ENCODE measurements at places on chromosomes 12 and 14.
A peak's percentile ranks its signal among the peaks of the same experiment; 100 is the strongest.

DNA sequence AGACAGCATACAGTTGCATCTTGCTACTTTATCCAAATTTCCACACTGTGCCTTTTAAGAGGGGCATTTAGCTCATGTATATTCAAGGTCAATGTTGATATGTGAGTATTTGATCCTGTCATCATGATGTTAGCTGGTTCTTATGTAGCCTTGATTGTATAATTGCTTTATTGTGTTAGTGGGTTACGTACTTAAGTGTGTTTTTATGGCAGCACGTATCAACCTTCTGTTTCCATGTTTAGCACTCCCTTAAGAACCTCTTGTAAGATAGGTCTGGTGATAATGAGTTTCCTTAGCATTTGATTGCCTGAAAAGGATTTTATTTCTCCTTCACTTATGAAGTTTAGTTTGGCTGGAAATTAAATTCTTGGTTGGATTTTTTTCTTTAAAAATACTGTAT is 445.2 kb downstream of the NAV3 start:
- peak; percentile 47 for DNase-seq

DNA sequence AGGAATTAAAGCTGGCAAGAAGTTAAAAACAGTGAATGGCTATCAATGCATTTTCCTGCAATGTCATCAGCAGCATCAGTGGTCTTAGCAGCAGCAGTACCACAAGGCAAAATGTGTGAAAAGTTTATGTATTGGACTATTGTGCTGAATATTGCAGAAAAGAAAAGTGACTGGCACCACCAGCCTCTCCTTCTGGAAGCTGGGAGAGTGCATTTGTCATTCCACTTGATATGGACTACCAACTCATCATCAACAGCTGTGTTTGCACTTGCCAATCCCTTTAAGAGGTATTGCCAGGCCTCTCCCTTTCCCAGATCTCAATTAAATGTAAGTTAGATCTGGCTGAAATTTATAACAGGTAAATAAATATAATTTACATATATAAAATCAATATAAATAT is 151.0 kb upstream of the GZMB start:
- DNase-seq = no peak

DNA sequence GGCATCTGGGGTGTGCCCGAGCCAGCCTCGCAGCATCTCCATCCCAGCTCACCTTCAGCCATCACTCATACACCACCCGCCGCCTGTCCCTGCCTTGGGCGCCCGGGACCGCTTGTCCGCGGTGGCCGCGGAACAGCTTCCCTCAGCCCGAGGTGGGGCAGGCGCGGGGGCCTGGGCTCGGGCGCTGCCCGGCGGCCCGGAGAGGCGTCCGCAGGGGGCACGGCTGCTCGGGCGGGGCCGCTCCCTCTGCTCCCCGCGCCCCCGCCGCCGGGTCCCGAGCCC is 430 bp downstream of the SLC41A2 start:
- no peak for DNase-seq

GRCh38 chr14:32934881-32935633 is 3.6 kb upstream of the NPAS3 start:
- DNase-seq = no peak

GRCh38 chr12:19507823-19508222 is 68.5 kb downstream of the AEBP2 start:
- DNase-seq = no peak

DNA sequence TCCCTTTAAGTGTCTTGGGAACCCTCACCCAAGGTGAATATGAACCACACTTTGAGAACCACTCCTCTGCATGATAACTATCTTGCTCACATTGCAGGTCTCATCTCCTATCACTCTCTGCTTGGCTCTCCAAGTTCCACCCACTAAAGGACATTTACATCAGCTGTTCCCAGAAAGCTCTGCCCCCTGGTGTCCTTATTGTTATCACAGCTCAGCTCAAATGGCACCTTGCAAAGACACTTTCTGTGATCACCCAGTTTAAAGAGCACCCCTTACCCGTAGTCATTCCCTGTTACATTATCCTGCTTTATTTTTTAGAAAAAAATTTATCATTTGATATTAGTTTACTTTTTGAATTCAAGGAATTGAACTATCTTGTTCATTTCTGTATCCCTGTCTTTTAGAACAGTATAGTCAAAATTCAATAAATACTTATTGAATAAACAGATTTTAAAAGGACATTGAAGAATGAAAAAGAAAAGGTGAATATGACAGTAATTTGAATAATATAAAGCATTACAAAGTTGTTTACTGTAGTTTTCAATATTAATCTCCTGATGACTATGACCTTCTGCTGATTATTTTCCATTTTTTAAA is 20.5 kb upstream of the GUCY2C start:
- DNase-seq = no peak

DNA sequence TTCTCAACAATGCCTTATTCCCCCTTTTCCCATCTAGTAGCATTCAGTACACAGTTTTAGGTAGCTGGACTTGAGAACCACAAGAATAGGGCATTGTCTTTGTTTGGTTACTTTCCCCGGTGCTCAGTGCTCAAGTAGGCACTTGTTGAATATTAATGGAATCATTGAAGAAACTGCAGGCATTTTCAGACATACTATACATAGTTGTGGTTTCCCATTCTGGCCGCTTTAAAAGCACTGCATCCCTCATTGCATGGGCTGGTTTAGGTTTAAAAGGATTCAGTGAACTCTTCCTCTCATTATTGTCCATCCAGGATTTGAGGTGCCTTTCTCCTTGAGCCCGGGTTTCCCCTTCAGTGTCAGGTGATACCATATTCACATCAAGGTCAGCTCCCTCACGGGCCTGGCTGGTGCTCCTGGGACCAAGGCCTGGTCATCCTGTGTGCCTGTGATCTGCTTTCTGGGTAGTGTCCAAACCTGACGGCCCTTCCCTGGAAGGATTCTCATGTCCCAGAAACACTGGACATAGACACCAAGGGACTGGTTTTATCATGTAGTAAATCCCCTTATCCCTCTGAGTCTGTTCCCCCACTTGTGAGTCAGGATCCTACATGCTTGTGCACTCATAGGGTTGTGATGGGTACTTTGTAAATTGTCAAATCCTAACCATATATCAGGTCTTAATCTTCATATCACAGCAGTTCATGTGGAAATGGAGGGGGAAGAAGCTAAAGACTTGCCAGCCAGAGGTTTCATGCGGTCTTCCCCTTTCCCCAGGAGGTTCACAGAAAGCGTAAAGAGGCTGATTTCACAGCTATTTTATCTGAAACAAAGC is 7.4 kb downstream of the TCP11L2 start:
- no peak for DNase-seq

DNA sequence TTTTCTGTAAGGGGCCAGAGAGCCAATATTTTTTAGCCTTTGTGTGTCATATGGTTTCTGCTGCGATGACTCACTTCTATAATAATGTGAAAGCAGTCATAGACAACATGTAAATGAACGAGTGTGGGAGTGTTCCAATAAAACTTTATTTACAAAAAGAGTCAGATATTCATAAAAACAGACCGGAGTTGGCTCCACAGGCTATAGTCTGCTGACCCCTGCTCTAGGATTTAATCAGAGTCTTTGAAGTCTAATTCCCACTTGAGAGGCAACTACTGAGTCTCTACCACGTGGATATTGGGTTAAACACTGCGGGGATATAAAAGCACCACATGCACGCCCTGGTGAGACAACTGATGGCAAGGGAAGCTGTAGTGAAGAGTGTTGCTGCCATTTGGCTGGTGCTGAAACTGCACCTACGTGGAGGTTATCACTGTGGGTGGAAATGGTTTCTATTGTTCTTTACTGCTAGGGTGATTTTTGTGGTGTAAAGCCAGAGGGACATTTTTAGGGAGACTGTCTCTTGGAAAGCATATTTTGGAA is 3.6 kb upstream of the NINJ2 start:
- DNase-seq = no peak

GRCh38 chr12:64583771-64584421 is 26.4 kb upstream of the RASSF3 start:
- no peak for DNase-seq

- no peak for DNase-seq
These were observed 106.6 kb upstream of the NCOR2 start for GRCh38 chr12:124673801-124674617.

- DNase-seq = no peak
These were observed 63.1 kb downstream of the TNFAIP2 start for GRCh38 chr14:103186241-103186822.

DNA sequence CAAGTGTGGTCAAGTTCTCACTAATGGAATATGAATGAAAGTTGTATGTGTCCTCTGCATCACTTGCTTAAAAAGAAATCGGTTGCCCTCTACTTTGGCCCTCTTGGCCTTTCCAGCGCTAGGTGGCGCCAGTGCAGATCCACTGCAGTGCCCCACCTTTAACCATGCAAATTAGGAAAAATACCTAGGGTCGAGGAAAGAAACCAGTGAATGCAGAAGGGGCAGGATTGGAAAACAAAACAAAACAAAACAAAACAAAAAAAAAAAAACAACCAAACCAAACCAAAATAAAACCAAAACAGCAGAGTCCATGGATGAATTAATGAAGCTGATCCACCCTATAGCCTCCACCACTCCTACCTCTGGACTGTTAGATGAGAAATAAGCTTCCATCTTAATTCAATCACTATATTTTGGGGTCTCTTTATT is 12.9 kb upstream of the NEMF start:
- peak; percentile 14 for DNase-seq

DNA sequence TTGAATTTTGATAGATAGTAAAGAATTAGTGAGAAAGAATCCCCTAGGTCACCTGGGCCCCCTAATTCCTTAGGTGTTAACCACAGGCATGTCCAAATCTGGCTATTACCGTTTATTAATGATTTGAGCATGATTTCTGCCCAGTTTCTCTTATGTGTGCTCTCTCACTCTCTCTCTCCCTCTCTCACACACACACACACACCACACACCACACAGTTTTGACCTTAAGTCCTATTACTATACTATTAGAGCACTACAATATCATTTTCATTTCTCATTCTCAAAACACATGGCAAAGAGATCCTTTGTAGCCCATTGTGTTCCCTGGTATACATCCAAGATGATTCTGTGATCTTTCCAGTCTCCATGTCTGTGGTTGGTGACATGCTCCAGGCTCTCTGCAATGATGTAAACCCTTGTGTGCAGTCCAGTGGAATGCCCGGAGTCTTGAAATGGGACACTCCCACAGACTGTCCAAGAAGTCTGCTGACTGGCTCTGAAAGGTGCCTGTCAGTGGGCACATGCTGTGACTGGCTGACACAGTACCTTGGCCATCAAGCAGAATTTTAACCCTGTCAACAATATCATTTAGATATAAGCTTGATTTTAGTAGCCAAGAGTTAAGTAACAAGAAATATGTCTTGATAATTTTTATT is 96.2 kb downstream of the FIGNL2 start:
- DNase-seq = no peak

GRCh38 chr14:55097881-55098560 is 31.0 kb upstream of the LGALS3 start:
- DNase-seq = no peak

DNA sequence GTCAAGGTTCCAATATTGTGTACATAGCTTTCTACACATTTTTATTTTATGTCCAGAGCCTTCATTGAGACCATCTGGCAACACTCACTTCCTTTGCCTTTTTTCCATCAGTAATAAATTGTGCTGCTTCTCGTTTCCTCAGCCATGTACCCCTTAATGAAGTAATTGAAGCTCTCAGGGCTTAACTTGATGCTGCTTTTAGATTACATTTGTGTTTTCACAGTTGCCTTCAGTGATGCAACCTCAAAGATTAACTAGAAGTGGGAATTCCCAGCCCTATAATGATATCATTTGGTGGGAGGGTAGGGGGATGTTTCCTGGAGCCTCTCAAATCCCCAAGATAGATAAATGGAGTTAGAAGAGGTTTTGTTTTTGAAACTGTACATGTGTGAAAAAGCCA is 80.2 kb upstream of the KRR1 start:
- DNase-seq = no peak

GRCh38 chr14:101231828-101232227 is 328.3 kb upstream of the RTL1 start:
- DNase-seq = no peak

GRCh38 chr12:65084579-65084978 is 36.5 kb downstream of the WIF1 start:
- DNase-seq = no peak

DNA sequence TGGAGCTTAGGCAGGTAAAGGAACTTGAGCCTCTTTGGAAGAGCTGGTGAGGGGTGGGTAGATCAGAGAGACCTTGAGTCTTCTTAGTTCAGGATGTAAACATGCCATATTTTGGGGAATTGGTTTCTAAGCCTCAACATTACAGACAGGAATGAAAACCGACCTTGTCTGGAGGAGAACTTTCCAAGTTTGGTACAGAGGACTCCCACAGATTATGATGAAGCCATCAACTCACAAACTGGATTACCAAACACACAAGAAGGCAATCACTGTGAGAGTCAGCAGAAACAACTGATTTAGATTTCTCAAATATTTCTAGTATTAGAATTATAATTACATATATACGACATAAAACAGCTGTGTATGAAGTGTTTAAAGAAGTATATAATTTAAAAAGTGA is 22.3 kb upstream of the AMN1 start:
- DNase-seq = no peak

DNA sequence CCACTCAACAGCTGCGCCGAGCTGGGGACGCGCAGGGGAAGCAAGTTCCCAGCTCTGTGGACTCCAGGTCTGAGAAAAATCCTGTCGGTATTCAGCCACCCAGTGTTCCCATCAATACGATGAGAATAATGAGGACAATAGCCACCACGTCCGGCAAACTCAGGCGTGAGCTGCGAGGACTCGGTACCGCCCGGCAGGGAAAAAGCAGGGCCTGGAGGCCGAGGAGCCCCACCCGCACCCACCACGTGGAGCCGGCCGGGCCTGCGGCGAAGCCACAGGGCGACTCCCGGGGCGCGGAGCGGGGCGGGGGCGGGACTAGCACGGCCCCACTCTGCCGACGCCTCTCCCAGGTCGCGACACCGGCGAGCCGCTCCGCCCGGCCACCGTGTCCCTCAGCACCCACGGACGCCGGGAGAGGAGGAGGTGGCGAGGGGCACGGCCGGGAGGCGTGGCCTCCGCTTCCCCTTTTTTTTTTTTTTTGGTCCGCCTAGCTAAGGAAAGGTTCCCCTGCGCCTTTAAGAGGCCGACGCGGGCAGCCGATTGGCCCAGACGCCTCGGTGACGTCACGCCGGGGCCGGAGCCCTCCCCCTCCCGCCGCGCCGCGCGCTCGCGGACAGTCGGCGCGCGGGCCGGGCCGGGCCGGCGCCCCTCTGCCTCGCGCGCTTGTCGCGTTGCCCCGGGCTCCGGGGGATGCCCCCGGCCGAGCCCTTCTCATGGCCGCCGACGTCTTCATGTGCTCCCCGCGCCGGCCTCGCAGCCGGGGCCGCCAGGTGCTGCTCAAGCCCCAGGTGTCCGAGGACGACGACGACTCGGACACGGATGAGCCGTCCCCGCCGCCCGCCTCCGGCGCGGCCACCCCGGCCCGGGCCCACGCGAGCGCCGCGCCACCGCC is at the start of gene MLXIP:
MLXIP (plus strand) TSS at position 616 of the 892 bp plus-strand sequence; CDS start at position 714, 98 bp downstream.
- DNase-seq = no peak

DNA sequence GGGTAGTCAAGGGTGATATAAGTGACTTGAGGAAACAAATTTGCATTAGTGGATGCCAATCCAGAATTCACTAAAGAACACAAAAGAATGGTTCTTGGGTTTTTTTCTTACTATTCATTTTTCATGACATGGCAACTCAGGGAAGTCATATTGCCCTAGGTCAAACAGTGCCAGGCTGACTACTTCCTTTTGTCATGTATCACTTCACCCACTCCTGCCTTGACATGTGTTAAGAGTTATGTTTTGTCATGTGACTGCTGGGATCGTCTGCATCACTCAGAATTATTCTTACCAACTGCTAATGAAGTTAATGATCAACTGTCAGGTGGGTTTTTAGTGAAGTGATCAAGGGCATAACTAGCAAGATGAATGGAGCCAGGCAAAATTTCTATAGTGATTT is 74.2 kb downstream of the PRORP start:
- DNase-seq = no peak

- no peak for DNase-seq
These were observed 51.1 kb upstream of the KRAS start for GRCh38 chr12:25301798-25302197.
